Prostate gland (tissue), 2 donors: ENCODE measurements at places on chromosomes 2 and 18.
A peak's percentile ranks its signal among the peaks of the same experiment; 100 is the strongest.

GRCh38 chr2:222302178-222303018 is 3.6 kb upstream of the PAX3 start:
- DNase-seq, result no peak
- H3K27me3 ChIP-seq, result peaks cover 89% of the 10 kb centered on the region
- no peaks in the 10 kb centered on the region for H3K4me1 ChIP-seq
- H3K4me3 ChIP-seq, result no peak overlapping the region

GRCh38 chr2:229313591-229313990 is 42.5 kb upstream of the PID1 start:
- no peaks in the 10 kb centered on the region for H3K4me1 ChIP-seq
- no peak for DNase-seq
- H3K27me3 ChIP-seq, result no peaks in the 10 kb centered on the region
- H3K36me3 ChIP-seq, result no peaks in the 10 kb centered on the region
- H3K4me3 ChIP-seq, result no peak overlapping the region
- no peak overlapping the region for H3K27ac ChIP-seq

DNA sequence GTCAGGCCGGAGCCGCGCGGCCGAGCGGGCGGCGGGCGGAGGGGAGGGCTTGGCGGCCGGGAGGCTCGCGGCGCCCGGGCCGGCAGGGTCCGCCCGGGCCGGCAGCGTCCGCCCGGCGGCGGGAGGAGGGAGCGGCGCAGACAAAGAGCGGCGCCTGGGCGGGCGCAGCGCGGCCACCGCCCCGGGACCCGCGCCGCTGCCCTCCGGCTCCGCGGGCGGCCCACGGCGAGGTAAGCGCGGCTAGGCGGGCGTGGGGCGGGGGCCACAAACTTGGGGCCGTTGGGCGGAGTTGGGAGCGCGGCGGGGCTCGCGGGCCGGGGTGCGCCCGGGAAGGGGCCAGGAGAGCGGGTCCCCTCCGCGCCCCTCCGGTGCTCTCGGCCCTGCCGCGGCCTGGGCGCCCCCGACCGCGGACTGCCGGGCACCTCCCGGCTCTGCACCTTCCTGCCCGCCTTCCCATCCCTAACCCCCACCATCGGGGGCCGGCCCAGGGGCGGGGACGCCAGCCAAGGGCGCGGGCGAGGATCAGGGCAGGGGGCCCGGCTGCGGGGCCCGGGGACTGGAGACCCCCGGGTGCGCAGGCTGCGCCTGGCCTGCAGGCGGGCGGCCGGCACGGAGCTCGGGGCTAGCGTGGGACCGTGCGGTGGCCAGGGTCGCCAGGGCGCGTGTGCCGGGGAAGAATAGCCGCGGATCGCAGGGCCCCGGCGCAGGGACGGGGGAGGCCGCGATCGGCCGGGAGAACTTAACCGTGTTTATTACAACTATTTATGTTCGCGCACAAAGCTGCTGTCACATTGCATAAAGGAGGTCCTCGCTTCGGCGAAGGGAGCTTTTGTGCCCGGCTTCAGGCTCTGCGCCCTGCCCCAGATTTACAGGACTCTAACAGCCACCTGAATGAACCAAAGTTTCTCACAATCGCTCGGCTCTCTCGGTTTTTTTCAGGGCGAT is at the start of gene NCK2:
NCK2 (plus strand) TSS at position 4 of the 945 bp plus-strand sequence. CDS start 110,152 bp downstream, outside the sequence.
- H3K27me3 ChIP-seq, result no peaks in the 10 kb centered on the region
- H3K27ac ChIP-seq, result peak within 1 kb of the TSS; percentile 89
- no peaks in the 10 kb centered on the region for H3K4me1 ChIP-seq
- peak within 1 kb of the TSS; percentile 92 for H3K4me3 ChIP-seq
- DNase-seq, result peak; percentile 11

DNA sequence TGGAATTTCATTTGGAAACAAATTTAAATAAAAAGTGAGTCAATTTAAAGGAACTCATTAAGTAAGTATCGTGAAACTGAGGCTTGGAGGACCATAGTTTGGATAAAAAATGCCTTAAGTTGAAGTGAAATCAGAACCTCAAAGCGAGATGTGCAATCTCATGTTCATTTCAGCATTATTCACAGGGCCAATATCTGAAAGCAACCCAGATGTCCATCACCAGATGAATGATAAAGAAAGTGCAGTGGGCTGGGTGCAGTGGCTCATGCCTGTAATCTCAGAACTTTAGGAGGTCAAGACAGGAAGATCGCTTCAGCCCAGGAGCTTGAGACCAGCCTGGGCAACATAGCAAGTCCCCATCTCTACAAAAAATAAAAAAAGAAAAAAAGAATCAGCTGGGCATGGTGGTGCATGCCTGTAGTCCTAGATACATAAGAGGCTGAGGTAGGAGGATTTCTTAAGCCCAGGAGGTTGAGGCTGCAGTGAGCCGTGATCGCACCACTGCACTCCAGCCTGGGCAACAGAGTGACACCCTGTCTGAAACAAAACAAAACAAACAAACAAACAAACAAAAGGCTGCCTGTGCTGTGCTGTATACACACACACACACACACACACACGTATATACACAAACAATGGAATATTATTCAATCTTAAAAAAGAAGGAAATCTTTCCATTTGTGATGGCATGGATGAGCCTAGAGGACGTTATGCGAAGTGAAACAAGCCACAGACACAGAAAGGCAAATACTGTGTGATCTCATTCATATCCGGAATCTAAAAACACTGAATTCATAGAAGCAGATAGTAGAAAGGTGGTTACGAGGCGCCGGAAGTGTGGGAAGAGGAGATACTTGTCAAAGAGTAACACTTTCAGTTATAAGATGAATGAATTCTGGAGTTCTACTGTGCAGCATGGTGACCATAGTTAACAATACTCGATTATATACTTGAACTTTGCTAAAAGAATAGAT is 14.5 kb downstream of the SH3RF3 start:
- H3K27ac ChIP-seq, result no peak overlapping the region
- no peak overlapping the region for H3K4me3 ChIP-seq
- DNase-seq, result no peak
- H3K36me3 ChIP-seq, result no peaks in the 10 kb centered on the region
- H3K27me3 ChIP-seq, result peaks cover 3% of the 10 kb centered on the region

GRCh38 chr2:88188748-88189147 is 18.6 kb downstream of the THNSL2 start:
- H3K27me3 ChIP-seq, result no peaks in the 10 kb centered on the region
- DNase-seq, result no peak
- H3K36me3 ChIP-seq, result no peaks in the 10 kb centered on the region

- no peaks in the 10 kb centered on the region for H3K4me1 ChIP-seq
- no peak overlapping the region for H3K27ac ChIP-seq
- no peaks in the 10 kb centered on the region for H3K36me3 ChIP-seq
- H3K27me3 ChIP-seq, result peaks cover 2% of the 10 kb centered on the region
- no peak overlapping the region for H3K4me3 ChIP-seq
Observed at GRCh38 chr18:78893281-78894032, 86.2 kb upstream of the SALL3 start.
